ENCODE measurements at places on chromosomes 6 and 20.

DNA sequence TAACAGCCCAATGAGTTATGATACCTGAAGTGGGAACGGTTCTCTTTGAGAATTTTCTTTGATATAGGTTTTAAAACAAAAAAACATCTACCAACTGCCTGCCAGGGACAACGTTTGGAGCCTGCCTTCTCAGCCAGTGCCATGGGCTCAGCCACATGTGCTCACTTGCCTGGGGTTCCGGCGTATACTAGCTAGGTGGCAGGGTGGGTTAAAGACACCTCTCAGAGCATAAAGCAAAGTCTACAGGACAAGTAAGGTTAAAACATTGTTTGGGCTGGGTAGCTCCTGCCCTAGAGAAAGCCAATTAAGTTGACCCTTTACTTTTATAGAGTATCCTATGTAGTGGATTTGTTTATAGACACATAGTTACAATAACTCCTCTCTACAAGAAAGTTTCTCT is 38.0 kb upstream of the SCGN start:
- no peak for DNase-seq

DNA sequence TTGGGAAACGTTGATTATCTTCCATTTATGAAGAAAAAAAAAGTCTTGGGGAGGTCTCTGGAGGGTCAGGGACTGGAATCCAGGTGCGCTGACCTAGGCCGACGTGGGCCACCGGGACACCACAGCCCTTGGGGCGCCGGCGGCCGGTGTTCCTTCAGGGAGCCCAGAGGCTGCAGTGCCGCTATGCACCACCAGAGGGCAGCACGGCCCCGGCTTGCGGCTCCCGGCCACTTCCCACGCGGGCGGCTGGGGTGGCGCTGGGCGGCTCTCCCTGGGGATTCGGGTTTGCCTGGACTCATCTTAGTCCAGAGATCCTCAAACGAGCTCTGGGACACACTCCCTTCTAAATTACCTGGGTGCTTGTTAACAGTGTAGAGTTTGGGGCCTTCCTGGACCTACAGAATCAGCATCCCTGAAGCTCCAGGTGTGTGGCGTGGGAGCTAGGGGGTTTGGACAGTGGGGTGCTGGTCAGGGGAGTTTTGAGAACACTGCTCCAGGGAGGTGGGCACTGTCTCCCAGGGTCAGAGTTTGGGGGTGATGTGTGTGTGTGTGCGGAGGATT is 23.0 kb upstream of the GTSF1L start:
- DNase-seq, result no peak

- no peak for DNase-seq
Observed at GRCh38 chr6:33623895-33624381, 2.8 kb downstream of the ITPR3 start.

- DNase-seq, result no peak
Observed at GRCh38 chr6:44699851-44700250, 312.3 kb downstream of the CDC5L start.

DNA sequence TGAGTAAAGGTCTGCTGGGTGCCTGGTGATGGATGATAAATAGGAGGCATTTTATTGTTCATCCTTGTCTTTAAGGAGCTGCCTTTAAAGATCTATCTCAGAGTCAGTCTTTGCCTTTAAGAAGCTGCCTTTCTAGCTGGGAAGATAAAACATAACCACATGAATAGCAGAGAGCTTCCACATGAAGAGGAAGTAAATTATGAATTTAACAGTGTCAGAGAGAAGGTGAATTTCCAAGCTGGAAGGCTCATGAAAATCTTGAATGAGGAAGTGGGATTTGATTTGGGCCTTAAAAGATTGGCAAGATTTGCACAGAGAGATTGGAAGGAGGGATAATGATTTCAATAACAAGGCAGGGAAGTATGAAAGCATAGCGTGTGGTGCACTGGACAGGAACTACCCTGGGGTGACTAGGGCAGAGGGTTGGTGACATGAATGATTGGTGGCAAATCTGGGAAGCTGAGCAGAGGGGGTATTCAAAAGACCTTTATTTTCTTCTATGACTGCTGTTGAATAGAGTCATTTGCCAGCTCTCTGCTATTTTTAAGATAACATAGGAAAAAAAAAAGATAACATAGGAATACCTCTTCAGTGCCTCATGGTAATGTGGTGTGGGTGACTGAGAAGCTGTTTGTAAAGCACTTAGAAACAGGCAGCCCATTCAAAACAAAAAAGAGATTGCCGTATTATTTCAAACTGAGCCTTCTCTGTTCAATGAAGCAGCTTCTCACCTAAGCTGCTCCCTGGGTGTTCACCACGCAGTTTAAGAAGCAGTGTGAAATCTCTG is 591.6 kb downstream of the PKHD1 start:
- DNase-seq, result no peak

GRCh38 chr6:79498842-79499241 is 38.4 kb downstream of the LCA5 start:
- no peak for DNase-seq

GRCh38 chr6:29490055-29490454 is 2.3 kb upstream of the MAS1L start:
- no peak for DNase-seq

GRCh38 chr20:4813076-4813862 is 91.6 kb downstream of the PRND start:
- no peak for DNase-seq

DNA sequence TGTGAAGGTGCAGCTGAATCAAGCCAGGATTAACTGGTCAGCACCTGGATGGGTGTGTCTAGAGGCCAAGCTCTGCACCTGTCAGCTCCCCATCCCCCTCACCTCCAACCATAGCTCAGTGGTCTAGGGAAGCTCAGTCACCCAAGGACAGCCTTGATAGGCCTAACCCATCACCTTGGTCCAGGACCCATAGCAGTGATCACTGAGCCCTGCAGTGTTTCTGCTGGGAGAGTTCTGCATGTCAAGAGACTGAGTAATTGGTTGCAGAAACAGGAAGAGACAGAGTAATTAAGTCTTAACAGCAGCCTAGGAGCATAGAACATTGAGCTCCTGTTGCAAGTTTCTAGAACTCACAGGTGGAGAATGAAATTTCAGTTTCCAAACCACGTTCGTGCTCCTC is 18.7 kb upstream of the RALGAPB start:
- DNase-seq, result no peak

DNA sequence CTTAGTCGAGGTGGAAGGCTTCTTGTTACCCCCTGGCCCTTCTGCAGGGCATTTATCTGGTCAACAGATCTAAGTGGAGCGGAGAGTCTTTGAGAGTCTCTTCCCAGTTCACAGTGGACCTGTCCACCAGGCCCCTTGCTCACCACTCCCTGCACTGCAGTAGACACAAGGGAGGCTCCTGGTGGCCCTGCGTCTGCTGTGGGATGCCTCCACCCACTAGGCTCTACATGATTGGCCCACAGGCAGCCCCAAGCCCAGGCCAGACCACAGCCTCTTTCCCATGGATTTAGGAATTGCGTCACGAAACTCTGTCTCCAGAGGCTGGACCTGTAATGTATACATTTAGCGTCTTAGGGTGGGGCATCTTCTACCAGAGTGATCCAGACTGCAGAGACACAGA is 28.4 kb downstream of the TBC1D7 start:
- no peak for DNase-seq

GRCh38 chr20:62860924-62861691 is 514 bp downstream of the TCFL5 start:
- no peak for DNase-seq

DNA sequence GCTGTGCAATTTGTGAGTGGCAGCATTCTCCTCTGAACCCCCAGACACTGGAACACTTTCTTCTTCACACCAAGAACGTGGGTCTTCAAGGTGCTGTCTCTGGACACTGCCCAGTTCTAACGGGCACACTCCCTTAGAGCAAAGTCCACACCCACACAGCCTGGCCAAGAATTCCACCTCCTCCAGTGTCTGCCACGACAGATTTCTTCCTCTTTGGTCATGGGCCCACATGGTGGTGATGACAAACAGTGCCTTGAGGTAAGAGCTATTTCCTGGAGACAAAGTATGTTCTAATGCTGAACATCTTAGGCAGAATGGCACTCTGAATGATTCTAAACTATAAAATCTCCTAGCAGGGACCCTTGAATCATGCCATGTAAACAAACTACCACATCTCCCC is 25.5 kb upstream of the SSTR4 start:
- no peak for DNase-seq

DNA sequence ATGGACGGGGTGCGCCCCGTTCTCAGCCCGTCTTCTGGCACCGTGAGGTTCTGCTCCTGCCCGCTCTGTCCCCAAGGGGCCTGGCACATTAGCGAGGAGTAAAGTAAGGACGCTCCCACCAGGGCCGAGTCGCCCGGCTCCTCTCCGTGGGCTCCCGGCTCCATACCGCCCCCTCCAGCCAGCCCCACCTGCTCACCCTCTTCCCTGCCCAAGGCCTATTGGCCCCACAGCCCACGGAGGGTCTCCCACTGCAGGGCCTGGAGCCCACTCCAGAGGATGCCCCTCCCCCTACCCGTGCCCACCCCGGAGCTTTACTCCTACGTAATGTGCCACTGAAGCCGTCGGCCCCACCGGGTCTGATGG is 47.5 kb upstream of the CHRNA4 start:
- DNase-seq, result no peak

DNA sequence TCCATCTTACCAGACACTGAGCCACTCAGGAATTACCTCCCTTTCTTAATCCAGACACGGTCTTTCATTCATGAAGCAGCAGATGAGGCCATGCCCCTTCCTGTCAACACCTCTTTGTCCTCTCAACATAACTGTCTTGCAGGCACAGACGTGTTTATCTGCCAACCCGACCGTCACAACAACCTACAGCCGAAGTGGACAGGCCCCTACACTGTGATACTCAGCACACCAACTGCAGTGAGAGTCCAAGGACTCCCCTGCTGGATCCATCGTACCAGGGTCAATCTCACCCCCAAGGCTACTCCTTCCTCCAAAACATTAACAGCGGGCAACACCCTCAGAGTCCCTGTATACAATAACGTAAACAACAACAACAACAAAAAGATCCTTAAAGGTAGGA is 30.6 kb upstream of the ULBP3 start:
- no peak for DNase-seq

- DNase-seq, result no peak
Observed at GRCh38 chr6:139150920-139151319, 16.0 kb downstream of the HECA start.

- DNase-seq, result no peak
Observed at GRCh38 chr20:58071991-58072390, 156.5 kb downstream of the ANKRD60 start.

All from SHP77 treated with DMSO at 0.1 percent for 48 hours (cell line).